ENCODE measurements at places on chromosomes 5 and 9.

DNA sequence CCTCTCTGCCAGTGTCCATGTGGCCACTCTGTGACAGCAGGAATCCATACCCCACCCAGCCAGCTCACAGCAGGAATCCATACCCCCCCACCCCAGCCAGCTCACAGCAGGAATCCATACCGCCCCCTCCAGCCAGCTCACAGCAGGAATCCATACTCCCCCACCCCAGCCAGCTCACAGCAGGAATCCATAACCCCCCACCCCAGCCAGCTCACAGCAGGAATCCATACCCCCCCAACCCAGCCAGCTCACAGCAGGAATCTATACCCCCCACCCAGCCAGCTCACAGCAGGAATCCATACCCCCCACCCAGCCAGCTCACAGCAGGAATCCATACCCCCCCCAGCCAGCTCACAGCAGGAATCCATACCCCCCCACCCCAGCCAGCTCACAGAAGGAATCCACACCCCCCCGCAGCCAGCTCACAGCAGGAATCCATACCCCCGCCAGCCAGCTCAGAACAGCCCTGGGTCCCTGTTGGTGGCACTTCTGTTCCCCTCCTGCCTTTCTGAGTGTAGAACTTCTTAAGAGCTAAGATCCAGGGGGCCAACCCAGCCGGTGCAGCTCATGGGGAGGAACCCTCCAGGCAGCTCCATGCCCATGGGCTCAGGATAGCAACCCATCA is 8.4 kb upstream of the RXRA start:
- no peak for DNase-seq

DNA sequence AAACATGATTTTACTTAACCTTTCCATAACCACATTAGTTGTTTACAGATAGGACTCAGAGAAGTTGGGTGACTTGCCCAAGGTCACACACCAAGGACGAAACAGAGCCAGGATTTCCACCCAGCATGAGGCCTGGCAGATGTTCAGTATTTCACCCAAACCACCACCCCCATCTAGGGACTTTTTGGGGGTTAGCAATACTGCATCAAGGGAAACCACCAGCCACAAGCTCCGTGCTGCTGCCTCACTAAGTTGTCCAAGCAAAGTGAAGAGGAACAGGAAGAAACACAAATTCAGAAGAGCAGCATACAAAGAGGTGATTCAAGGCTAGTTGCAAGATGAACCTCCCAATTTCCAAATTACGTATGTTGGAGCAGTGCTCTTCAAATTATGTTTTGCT is 219.6 kb upstream of the RORB start:
- DNase-seq, result no peak

- no peak for DNase-seq
Observed at GRCh38 chr5:111673891-111674626, 82.9 kb downstream of the NREP start.

DNA sequence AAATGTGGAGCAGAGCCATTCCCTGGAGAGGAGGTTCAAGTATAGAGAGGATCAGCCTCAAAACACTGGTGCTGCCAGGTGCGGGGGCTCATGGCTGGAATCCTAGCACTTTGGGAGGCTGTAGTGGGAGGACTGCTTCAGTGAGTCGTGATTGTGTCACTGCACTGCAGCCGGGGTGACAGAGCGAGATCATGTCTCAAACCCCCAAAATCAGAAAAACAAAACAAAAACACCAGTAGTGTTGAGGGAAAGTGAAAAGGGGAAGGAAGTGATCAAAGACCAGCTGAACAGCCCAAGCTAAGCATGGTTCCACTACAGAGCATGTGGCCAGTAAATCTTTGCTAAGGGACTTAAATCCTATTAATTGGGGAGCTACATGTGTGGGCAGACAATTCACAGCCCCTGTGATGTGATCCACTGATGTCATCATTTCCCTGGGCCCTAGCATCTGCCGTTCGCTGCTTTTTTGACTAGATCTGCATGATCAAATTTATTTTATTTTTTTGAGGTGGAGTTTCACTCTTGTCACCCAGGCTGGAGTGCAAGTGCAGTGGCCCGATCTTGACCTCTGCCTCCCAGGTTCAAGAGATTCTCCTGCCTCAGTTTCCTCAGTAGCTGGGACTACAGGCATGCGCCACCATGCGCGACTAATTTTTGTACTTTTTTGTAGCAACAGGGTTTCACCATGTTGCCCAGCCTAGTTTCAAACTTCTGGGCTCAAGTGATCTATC is 2.7 kb upstream of the PCBD2 start:
- no peak for DNase-seq

DNA sequence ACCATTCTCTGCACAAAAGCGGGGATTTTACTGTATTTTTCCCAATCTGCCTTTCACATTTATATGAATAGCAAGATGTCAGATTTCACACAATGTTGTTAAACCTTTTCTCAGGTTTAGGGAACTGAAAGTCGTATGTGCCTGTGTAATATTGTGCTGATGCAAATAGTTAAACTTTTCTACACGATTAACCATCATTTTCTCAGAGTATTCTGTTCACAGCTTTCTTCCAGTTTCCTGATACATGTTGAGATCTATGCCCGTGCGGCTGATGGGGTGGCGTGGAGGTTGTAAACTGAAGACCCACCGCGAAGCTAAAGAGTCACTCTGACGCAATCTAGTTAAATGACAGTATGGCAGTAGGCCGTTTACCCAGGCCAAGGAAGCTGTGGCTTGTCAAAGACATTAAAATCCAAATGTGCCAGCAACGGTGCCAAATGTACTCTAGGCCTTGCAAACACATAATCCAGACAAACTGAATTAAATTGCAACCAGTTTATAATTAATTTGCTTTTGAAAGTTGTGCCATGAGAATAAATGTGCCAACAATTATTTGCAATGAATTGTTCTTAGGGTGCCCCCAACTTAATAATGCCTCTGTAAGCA is 145.7 kb downstream of the EBF1 start:
- DNase-seq, result no peak

DNA sequence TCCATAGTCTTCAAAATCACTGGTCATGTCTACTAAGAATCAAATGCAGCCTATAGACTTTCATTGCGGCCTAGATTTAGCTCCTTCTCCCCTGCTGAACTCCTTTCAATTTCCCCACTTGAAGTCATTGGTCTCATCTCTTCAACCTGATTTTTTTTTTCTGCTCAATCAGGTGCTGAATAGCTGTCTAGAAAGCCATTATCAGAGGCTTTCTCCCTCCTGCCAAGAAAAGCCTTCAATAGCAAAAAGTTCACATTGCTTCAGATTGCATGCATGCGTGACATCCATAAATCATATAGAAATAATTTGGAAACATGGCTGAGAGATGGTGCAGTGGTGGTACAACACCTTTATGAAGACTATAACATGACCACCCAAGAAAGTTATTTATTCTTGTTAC is 316.2 kb downstream of the PLK2 start:
- no peak for DNase-seq

GRCh38 chr9:103364753-103365152 is 369.6 kb downstream of the CYLC2 start:
- no peak for DNase-seq

GRCh38 chr9:132160802-132161742 is 786 bp upstream of the NTNG2 start:
- peak; percentile 29 for DNase-seq
